Stimulated activated CD4-positive, alpha-beta T cell treated with anti-CD3 and anti-CD28 coated beads, Interleukin-2, amount 100 ng/mL, for 48 hours (primary cell): ENCODE measurements at places on chromosomes 5 and 9.

DNA sequence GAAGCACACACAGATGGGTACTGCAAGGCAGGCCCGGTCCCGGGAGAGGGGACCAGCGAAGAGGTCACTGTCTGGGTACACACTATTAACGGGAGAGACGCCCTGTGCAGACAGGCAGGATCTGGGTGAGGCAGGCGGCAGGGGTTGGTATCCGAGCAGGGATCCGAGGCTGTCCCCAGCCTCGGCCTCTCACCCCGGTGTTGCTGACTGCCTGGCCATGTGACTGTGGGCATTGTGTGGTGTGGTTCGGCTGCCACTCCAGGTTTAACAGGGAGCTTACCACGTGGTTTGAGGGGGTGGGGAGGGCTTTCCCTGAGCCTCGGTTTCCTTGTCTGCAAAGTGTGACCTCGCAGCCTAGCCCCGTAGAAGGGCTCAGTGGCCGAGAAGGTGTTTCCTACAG lies 11.1 kb upstream of the RALGDS start:
- no peak for DNase-seq

- DNase-seq: no peak
Observed at GRCh38 chr9:133916159-133916541, 76.0 kb downstream of the VAV2 start.

DNA sequence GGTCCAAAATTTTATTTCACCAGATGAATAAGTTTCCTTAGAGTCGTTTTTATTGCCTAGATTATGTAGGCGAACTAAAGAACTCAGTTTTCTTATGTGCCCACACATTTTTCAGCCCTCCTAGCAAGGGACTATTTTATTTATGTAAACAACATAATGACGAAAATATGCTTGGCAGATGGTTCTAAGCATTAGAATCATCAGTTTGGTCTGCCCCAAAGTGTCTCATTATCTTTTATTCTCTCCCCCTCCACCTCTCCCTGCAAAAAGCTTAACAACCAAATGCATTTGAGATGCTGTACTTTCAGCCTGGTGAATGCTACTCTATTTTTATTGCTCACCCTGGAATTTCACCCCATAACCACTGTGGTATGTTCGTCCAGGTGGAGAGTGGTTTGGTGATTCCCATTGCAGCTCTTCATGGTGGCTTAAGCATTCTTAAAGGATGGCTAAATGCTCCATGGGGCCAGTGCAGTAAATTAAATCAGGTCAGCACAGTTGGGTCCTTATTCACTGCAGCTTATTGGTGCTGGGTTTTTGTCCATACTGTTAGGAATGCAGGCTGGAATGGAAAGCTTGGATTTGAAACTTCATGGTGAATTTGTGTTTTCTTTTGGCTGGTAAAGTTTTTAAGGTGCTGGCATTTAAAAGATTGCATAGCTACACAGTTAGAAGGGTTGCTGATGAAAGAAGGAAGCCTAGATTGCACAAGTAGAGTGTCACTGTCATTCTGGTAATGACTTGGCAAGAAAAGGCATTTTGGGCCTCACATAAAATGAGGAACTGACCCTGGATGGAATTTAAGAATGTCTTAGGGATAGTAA lies 39.2 kb downstream of the TLE4 start:
- DNase-seq: no peak

DNA sequence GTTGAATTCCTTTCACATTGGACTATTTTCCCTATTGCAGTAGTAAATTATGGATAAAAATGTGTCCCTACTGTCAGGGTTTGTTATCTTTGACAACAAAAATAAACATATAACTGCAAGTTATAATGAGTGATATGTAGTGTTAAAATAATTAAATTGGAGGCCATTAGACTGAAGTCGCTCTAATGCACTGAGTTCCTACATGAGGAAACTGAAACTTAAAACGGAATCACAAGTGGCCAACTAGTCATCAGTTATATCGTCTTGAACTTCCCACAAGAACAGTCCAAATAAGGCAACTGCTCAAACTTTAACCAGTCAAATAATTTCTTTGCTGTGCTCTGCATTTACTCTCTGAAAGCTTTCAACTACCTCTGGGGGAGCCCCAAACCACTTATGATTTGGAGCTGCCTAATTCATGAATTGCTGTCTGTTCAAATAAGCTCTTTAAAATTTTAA lies 2.1 kb upstream of the IFT74 start:
- DNase-seq: no peak

- DNase-seq: no peak
Observed at GRCh38 chr9:101458963-101459631, 23.5 kb upstream of the ALDOB start.

DNA sequence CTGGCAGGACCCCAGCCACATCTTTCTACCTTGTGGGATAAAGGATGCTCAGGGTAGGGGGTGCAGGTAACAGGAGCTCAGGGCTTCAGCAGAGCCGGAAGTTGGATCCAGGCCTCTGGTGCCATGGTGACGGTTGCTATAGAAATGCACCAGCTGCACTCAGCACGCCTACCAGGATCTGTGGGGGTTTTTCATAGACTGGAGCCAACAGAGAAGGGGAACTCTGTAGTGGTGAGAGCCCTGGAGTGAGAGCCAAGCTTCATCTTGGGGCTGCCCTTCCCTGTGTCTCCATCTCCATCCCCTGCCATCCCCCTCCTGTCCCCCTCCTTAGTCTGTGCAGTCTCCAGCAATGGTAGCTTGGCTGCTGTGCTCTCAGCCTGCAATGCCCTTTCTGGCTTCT lies 27.5 kb upstream of the BOD1 start:
- DNase-seq: no peak

- no peak for DNase-seq
Observed at GRCh38 chr9:92170848-92171247, 55.6 kb upstream of the SPTLC1 start.

- DNase-seq: no peak
Observed at GRCh38 chr9:13863112-13863511, 450.8 kb downstream of the NFIB start.

- DNase-seq: no peak
Observed at GRCh38 chr5:107204413-107204812, 466.3 kb downstream of the EFNA5 start.

- DNase-seq: no peak
Observed at GRCh38 chr9:38437193-38437823, 13.1 kb upstream of the IGFBPL1 start.
